Activated CD4-positive, alpha-beta T cell treated with anti-CD3 and anti-CD28 coated beads, Interleukin-2, amount 10 ng/mL, durations not matched to agents 24 days and 14 days (primary cell): ENCODE measurements at places on chromosomes 6 and 20. TPM values are rescaled to one million over a fixed set of nuclear protein-coding genes. Genes with fewer than 3 reads are reported as not detected.
A peak's percentile ranks its signal among the peaks of the same experiment; 100 is the strongest.

EFCAB8 gene
- 0.33 and 0.54 TPM in 2 replicates for total RNA-seq

AK9 gene
- total RNA-seq: 2.1 and 3.2 TPM in 2 replicates

FAM184A gene
- 7.5 and 9.0 TPM in 2 replicates for total RNA-seq

DCBLD1 gene
- 3.7 and 4.8 TPM in 2 replicates for total RNA-seq

DNA sequence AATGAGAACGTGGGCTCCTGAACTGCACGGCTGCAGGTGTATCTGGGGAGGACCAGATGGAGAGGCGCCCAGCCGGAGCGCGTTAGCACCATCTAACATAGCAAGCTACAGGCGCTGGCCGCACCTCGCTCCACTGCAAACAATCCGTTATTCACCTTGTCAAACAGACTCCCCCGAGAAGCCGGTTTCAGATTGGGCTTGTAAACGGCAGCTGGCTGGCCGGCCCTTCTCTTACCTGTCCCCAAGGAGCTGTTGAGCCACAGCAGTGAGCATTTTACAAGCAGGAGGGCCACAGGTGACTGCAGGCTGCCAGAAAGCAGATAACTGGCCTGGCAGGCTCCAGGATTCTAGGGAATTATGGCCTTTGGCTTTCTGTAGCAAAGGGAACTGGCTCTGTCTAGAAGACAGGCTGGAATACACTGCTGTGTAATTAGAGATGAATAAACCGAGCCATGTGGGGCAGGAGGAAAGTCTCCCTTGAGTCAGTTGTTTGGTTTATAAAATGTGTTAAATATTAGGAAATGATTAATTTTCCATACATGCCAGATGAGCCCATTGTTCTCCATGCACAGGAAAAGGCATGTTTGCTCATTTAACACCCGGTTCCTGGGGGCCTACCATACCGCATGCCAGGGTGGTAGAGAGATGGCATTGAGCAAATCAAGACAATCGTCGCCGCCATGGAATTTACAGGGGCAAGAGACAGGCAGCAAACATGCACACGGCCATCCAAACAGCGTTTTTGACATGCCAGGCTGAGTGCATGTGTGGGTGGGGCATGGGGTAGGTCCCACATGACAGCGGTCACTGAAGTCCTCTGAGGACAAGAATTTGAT lies 159.3 kb downstream of the NFATC2 start:
- H3K27ac ChIP-seq: peak overlapping the region; percentile 67
- DNase-seq: no peak
- peaks cover 41% of the 10 kb centered on the region for H3K36me3 ChIP-seq
- peaks cover 49% of the 10 kb centered on the region for H3K4me1 ChIP-seq
- no peak overlapping the region for H3K4me3 ChIP-seq

DNA sequence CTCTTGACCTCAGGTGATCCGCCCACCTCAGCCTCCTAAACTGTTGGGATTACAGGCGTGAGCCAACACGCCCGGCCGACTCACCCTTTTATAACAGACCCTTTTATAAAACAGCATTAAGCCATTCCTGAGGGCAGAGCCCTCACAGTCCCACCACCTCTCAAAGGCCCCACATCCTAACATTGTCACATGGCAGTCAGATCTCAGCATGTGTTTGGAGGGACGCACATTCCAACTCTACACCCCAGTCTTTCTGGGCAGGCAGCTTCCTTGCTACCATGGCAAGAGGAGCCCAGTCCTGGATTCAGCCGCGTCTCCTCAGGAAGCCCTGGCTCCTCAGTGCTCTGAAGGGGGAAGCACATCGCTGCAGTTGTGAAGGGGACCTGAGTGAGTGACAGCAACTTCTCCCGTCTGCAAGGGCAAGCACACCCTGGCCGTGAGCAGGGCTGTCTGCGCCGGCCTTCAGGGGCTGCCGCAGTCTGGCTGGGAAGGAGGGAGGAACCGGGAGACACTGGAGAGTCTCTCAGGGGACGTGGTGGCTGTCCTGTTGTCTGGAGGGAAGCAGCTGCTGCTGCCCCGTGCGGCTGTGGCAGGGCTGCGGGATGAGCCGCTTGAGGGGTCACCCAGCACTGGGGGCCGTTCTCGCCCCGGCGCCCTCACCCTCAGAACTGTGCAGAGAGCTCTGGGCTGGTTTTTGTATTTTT lies 15.9 kb downstream of the OSBPL2 start:
- DNase-seq: no peak
- peaks cover 3% of the 10 kb centered on the region for H3K36me3 ChIP-seq
- no peaks in the 10 kb centered on the region for H3K27me3 ChIP-seq
- peaks cover 2% of the 10 kb centered on the region for H3K4me1 ChIP-seq
- no peak overlapping the region for H3K27ac ChIP-seq
